BJ (cell line): ENCODE measurements at places on chromosomes 5 and 9.

DNA sequence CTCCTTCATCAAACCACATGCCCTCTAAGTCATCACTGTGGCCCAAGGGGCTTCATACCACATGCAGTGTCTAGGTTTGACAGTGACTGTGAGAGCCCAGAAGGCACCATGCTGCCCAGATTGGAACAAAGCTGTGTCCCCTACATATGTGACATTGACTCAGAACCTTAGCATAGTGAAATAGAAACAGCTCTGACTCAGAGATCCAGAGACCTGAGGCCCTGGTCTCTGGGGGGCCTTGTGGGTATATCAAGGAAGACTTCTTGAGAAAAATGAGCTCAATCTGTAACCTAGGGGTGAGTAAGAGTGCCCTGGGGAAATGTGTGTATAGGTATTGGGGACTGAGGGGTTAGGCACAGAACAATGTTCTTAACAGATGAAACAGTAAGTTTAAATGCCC is 7.1 kb upstream of the ENTREP1 start:
- DNase-seq, result no peak

- no peak for DNase-seq
Observed at GRCh38 chr9:137243626-137244485, 2.8 kb downstream of the TUBB4B start.

GRCh38 chr5:108636135-108636853 is 111.4 kb upstream of the FER start:
- no peak for DNase-seq

DNA sequence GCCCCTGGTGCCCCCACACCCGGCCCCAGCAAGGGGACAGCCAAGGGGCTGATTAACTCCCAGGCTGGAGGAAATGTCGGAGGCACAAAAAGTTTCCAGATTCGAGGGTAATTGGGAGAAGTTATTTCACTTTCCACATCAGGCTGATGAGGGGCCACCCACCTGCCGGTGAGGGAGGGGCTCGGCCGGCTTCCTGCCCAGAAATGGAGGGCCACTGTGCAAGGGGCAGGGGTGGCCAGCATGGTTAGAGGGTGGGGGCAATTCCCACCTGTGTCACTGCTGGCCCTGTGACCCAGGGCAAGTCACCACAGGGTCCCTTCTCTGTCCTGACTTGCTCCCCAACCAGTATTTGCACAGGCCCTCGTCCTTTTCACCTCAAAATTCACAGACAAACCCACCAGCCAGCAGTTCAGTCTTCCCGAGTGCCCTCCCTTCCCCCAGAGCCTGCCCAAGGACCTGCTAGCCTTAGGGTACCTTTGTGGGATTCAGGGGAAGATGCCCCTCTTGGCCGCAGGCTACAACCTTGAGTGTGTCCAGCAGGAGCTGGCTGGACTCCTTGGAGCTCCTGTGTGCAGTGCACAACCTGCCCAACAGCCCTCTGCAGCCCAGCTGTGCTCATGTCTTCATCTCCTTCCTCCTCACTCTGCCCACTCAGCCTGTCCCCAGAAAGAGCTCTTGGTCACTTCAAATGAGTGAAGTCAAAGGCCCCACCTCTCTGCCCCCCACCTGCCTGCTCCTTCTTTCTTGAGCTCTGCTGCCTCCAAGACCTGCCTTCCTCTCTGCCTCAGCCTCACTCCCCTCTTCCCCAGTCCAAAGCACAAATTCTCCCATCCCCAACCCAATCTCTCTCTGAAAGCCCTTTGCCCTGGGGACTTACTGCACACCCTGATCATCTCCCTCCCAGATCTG is 130.5 kb downstream of the BARX1 start:
- no peak for DNase-seq
